ENCODE measurements at places on chromosomes 4 and X.

- DNase-seq = no peak
Observed at GRCh38 chr4:133588306-133588705, 439.2 kb downstream of the PCDH10 start.

- no peak for DNase-seq
Observed at GRCh38 chr4:4758681-4759080, 100.8 kb upstream of the MSX1 start.

DNA sequence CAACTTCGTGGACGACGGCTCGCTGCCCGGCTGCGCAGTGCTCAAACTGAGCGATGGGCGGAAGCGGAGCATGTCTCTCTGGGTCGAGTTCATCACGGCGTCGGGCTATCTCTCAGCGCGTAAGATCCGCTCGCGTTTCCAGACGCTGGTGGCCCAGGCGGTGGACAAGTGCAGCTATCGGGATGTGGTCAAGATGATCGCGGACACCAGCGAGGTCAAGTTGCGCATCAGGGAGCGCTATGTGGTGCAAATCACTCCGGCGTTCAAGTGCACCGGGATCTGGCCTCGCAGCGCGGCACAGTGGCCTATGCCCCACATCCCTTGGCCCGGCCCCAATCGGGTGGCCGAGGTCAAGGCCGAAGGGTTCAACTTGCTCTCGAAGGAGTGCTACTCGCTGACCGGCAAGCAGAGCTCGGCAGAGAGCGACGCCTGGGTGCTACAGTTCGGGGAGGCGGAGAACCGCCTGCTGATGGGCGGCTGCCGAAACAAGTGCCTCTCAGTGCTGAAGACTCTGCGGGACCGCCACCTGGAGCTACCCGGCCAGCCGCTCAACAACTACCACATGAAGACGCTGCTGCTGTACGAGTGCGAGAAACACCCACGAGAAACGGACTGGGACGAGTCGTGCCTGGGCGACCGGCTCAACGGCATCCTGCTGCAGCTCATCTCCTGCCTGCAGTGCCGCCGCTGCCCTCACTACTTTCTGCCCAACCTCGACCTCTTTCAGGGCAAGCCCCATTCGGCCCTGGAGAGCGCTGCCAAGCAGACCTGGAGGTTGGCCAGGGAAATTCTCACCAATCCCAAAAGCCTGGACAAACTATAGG lies 1.5 kb downstream of the MAB21L2 start:
- DNase-seq = peak; percentile 32

DNA sequence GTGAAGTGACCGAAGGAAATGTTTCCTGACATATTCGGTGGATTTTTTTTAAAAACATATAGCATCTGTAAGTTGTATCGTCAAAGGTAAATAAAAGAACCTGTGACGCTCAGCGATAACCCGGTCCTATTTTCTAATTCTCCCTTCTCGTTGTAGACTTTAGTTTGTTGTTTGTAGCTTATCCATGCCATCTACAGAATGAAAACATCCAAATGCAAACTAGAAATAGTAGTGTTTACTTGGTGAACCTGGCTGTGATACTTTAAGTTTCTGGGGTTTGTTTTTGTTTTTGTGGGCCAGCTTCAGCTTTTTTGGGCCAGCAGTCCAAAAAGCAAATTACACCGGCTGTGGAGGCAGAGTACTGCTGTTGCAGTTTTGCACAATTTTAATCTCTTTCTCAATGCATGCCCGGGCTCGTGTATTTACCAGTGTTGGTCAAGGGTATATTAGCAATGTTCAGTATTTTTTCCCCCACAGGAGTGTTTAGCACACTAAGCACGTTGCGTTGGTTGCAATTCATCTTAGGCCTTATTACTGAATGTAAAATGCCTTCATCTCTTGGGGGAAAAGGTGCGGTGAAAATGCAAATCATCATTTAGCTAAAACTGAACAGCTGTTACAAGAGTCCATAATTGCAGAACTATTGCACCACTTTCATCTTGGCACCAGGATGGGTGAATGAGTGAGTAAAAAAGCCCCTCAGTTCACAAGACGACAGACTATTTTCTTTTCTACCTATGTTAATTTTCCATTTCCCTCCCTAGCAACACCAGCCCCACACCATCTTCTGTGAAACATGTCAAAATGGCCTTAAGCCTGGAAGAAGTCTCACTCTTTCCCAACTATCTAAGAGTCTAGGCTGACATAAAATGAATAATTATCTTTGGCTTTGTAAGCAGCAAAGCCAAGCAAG lies 1.7 kb upstream of the CNOT6L start:
- DNase-seq = no peak

DNA sequence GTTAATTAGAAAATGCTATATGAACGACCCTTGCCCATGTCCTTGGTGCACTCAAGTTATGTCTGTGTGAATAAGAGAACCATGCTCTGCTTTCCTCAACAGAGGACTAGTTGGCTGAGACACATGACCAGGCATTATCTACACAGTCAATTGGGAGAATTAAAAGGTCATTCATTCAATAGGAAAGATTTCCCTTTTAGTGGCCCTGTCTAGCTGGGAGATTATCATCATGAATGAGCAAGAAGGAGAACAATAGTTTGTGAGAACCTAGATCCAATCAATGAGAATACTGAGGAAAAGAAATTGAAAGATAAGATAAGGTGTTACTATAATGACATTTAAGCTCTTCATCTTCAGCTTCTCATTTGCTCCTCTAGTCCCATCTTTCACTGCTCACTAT lies 1033.4 kb upstream of the LCORL start:
- no peak for DNase-seq
